ENCODE measurements at places on chromosomes 11 and 22. TPM values are rescaled to one million over a fixed set of nuclear protein-coding genes. Genes with fewer than 3 reads are reported as not detected.
A peak's percentile ranks its signal among the peaks of the same experiment; 100 is the strongest.

DNA sequence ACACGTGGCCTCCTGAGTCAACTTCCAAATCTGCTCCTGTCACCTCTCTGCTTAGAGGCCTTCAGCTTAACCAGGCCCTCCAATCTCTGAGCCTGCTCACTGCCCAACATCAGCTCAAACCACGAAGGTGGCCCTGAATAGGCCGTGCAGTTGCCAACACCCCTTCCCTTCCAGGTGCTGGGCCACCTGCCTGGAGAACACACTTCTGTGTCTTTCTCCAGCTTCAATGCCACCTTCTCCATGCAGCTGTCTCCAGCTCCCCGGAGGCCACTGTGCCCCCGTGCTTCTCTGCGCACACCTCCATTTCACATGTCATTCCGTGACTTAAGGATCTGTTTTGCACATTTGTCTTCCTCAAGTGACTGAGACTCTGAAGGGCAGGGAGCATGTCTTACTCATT is 5.3 kb downstream of the RELA start:
- DNase-seq, result no peak

- no peak for DNase-seq
These were observed 72.1 kb downstream of the MED15 start for GRCh38 chr22:20579273-20580120.

GRCh38 chr22:31346733-31347250 is 646 bp upstream of the PATZ1 start:
- peak; percentile 70 for DNase-seq

DNA sequence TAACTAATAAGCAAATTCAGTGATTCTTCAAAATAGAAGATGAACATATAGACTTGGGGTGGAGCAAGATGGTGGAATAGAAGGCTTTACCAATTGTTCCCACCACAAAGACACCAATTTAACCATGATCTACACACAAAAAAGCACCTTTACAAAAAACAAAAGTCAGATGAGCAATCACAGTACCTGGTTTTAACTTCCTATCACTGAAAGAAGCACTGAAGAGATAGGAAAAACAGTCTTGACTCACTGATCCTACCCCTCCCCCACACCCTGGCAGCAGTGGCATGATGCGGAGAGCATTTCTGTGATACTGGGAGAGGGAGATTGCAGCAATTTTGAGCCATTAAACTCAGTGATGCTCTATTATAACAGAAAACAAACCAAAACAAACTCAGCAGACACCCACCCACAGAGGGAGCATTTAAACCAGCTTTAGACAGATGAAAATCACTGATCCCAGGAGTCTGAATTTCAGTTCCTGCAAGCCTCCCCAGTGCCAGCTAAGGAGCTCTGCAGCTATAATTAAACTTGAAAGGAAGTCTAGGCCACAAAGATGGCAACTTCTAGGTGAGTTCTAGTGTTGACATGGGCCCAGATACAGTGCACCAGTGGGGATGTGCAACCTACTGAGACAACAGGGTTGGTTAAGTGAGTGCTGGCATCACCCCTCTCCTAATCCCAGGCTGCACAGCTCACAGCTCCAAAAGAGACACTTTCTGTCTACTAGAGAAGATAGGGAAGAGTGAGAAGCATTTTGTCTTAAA is 161.8 kb upstream of the GRIA4 start:
- no peak for DNase-seq

DNA sequence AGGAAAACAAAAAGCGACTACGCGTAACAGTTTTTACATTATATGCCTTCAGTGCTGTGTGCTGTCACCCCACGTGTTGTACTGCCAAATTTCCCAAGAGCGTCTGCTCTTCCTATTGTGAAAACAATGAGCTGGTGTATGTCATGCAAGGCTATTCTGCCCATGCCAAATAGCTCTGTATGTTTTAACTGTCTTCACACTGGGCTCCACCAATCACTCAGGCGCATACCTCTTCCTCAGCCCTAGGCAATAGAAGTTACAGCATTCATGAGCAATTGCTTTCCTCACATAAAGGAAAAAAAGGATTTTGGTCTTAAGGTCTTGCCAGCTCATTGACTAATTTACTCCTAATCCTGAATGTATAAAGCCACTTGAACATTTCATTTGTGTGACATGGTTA is 606.8 kb downstream of the NTM start:
- no peak for DNase-seq

DNA sequence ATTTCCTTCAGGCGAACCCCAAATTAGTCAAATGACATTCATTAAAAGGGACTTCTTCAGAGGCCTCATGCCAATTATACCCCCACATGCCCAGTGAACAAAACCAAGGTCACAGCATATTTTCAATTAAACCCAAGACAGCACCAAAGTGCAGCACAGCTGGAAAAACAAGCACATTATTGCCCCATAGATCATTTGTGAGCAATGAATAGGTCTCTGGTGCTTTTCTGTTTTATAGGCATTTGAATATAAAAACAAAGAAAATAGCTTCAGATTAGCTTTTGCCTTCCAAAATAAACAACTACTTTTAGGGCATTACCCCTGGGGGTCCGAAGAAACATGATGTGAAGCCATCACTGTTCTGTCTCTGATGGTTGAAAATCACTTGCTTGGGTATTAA is 1319.9 kb downstream of the LRRC4C start:
- DNase-seq, result no peak

DNA sequence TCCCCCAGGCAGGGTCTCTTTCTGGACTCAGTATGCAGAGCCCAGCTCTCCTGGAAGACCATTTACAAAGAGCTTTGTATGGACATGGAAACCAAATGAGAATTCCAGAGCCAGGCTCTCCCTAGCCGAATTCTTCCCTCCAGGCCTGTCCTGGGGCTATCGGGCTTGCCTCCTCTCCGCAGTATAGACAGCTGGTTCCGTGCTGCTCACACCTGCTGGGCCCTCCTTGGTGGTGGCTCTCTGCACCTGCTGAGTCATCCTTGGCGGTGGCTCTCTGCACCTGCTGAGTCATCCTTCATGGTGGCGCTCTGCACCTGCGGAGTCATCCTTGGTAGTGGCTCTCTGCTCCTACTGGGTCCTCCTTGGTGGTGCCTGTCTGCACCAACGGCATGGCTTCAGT is 743.5 kb downstream of the BRD1 start:
- no peak for DNase-seq

GRCh38 chr11:126165757-126166156 is 45.7 kb downstream of the RPUSD4 start:
- DNase-seq, result no peak

DNA sequence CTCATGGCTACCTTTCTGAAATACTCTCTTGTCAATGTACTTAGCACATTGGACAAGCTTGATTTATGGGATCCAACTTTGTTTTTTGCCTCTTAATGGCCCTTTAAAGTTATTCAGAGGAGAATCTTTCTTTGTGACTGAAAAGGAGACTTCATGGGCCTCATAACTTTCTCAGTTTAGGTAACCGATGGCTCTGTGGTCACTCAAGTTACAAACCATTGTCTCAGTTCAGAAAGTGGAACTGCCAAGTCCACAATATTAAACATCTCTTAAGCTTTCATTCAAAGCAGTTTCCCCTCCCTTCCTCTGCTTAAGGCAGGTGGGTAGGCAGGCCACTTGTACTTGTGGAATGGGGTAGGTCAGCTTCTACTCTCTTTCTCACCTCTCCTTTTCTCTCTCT is 12.3 kb upstream of the ARL14EP start:
- no peak for DNase-seq

DNA sequence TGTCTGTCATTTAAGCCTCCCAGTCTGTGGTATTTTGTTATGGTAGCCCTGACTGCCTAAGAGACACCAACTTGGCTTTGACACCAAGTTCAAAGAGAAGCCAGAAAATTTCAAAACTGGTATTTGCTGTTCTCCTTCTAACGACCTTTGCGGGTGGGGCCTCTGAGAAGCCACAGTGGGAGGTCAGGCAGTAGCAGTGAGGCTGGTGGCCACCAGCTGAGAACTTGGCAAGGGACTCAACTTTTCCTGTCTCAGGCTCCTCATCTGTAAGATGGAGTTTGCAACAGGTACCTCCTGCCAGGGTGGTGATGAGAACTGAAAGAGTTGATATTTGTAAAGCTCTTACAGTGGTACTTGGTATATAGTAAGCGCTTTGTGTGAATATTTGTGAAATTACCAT is 183.4 kb downstream of the BCR start:
- no peak for DNase-seq

DNA sequence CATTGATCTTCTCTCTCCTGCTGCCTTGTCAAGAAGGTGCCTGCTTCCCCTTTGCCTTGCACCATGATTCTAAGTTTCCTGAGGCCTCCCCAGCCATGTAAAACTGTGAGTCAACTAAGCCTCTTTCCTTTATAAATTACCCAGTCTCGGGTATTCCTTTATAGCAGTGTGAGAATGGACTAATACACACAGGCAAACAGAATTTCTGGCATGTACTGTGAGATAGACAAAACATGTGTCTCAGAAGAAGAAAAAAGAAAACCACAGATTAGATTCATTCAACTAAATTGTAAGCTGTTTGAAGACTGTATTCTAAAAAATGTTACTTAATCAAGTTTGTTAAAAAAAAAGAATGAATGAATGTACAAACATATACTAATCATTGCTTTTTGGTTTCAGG is 1.5 kb upstream of the MMP20 start:
- no peak for DNase-seq

DNA sequence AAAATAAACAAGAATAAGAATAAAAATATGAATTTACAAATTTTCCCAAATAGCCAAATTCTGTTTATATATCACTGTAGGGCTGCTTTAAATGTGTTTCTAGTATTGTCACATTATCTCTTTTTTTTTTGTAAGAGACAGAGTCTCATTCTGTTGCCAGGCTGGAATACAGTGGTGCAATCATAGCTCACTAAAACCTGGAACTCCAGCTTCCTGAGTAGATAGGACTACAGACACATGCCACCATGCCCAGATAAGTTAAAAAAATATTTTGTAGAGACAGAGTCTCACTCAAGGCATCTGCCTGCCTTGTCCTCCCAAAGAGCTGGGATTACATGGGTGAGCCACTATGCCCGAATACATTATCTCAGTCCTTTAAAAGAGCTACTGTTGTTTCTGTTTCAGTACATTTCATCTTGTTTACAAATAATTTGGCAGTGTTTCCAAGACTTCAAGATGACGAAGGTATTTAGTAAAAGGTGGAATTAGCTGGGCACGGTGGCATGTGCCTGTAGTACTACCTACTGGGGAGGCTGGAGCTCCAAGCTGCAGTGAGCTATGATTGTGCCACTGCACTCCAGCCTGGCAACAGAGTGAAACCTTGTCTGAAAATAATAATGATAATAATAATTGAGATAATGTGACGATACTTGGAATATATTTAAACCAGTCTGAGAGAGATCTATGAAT is 6.0 kb downstream of the FOLH1 start:
- no peak for DNase-seq

The RASSF7 gene
- 93.3 TPM for total RNA-seq

The ANKK1 gene
- total RNA-seq, result 0.90 TPM

The TBX1 gene
- total RNA-seq, result not detected

The RASSF10 gene
- total RNA-seq, result 8.7 TPM

Measured in Calu3 (cell line).